GM12864 (cell line): ENCODE measurements at places on chromosomes 6 and 20.
A peak's percentile ranks its signal among the peaks of the same experiment; 100 is the strongest.

DNA sequence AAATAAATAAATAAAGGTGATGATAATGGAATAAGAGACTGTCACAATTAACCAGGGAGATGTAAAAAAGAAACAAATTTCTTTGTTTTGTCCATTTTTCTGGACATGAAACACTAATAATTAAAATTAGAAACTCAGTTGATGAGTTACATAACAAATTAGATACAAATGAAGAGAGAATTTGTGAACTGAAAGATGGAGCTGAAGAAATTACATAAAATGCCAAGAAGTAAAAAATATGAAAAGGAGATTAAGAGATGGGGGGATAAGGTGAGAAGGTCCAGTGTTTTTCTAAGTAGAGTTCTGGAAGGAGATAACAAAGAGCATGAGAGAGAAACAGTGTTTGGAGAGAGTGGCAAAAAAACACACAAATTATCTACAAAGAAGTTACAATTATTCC, 89.4 kb upstream of the AGPAT4 start:
- no peak for DNase-seq

DNA sequence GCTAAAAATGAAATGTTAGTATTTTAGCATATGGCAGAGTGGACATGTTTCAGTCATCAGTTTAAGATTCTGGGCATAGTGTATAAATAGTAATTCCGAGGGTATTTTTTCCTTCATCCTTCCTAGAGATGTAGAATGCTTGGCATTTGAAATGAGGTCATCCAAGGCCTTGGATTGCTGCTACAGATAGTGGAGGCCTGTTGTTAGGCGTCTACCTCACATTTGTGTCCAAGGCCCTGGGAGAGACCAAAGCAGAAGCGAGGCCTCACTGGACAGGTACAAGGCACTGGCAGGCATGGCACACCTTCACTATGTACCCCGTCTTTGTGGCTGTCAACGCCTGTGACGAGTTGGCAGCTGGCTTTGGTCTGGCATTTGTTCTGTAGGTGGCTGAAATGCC, 58.0 kb downstream of the DTD1 start:
- no peak for DNase-seq

DNA sequence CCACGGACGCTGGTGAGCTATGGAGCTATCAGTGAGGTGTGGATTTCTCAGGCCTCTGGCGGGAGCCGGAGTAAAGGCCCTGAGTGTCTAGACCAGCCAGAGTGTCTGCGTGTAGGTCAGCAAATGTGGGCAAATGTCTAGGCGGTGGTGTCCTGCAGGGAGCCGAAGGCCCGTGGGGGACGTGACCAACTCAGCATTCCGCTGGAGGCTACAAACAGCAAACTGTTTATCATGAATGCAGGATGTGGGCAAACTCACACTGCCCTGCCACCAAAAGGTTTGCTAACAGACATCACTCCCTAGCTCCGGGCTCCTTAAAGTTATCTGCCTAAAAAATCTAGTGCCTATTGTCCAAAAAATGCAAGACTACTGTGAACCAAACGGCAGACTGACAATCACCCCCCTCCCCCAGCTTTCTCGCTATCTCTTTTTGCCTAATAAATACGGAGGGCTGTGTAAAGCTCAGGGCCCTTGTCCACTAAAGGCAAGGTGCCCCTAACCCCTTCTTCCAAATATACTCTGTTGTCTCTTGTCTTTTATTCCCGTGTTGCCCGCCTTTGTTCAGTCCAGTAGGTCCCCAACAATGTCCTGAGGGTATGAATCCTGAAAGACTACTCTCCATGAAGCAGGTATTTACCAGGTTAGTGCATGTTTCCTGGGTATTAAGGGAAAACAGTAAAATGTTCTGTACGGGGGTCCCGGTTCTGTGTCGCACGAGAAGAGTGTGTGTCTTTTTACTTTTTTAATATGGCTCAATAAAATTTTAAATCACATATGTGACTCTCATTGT, 29.0 kb upstream of the AFDN start:
- DNase-seq: no peak

DNA sequence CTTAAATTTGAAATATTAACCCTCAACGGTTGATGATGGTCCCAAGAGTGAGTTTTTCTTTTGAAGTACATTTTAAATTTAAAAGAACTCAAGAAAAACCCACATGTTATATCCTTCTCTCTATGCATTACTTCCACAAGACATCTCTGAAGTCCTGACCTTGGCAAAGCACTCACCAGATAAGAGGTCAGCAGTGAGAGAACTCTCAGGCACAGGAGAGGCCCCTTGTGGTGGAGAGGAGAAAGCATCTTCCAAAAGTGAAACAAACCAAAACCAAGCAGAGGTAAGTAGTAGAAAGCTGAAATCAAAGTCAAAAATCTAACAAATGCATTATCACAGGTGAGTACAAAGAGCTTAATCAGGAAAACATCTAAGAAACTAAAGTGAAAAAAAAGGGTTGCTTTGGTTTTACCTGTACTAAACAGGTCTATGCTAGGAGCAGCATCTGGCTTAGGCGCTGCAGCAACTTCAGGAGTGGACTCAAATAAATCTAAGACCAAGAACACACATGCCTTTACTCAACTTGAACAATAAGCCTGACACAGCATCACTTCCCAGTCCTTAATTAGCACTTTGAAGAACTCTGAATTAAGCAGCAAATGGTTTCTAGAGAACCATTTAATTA, 80.5 kb downstream of the PRSS35 start:
- peak; percentile 10 for DNase-seq

GRCh38 chr6:20349225-20349624, 52.5 kb upstream of the E2F3 start:
- no peak for DNase-seq

- no peak for DNase-seq
Observed at GRCh38 chr20:52110456-52110855, 81.1 kb downstream of the ZFP64 start.

DNA sequence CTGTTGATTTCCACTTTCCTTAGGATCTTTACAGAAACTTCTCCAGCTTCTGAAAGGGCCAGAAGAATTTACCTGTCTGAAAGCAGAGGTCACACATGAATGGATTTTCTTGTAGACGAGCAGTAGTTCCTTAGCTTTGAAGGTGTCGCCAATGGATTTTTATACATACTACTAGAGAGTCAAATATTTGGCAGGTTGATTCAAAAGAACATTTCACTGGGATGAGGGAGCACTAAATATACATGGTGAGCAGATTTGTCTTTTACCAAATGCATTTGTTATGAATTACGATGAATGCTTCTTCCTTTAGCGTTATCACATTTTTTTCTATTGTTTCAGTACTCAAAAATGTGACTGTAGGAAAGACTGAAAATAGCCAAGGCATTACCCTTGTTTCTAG, 162.3 kb downstream of the PAX1 start:
- no peak for DNase-seq

DNA sequence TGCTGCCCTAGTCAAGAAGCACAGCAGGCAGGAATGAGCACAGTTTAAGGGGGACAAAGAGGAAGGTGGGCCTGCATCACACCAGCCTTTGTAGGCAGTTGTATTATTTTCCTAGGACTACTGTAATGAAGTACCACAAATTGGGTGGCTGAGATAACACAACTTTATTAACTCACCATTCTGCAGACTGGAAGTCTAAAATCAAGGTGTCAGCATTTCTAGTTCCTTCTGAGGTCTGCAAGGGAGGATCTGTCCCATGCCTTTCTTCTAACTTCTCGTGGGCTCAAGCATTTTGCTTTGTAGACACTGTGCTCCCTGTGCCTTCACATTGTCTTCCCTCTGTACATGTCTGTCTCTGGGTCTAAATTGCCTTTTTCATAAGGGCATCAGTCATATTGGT, 488.5 kb upstream of the JARID2 start:
- no peak for DNase-seq

GRCh38 chr6:93196406-93196970, 222.9 kb downstream of the EPHA7 start:
- DNase-seq: no peak

GRCh38 chr6:131183427-131184095, 48.3 kb downstream of the AKAP7 start:
- no peak for DNase-seq

DNA sequence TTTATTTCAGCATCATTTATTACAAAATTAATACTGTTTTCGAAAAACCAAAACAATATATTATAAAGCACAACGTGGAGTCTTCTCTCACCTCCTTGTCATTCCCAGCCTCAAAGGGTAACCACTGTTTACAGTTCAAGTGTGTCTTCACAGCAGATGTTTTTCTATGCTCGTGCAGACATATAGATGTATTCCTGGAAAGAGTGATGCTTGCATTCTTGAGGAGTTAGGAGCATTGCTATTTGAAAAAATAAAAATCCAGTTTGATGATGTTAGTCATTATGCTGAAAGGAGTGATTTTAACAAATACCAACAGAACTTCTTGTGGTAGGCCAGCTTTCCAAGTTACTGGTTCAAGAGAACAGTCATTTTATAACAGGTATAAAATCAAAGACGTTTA, 234.9 kb downstream of the BCKDHB start:
- DNase-seq: no peak

DNA sequence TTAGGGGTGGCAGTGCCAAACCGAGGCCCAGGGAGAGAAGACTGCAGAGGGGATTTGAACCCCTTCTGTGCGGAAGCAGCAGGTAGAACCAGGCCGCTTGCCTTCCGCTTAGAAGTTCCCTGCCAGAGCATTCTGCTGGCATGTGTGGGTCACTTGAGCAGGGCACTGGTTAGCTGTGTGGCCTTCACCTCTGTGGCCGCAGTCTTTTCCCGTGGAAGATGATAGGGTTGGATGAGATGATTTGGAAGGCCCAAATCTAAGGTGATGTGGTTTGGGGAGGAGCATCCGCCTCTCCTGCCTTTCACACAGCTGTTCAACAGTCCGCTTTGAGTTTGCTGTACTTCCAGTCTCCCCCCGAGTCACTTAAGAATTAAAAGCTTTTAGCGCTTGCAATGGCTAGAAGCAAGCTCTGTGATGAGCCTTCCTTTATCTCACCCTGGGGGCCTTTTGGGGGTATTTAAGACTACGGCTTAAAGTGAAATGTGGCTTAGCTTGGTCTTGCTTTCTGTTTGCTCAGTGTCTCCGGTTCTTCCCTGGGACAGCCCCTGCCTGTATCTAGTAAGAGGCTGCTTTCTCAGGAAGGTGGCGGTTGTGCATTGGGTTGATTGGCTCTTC, 743 bp downstream of the CMTR1 start:
- peak; percentile 37 for DNase-seq
